HuH-7 (cell line): ENCODE measurements at places on chromosomes 7 and 10.

GRCh38 chr7:117459735-117460134 lies 20.1 kb upstream of the CFTR start:
- DNase-seq, result no peak

- DNase-seq, result no peak
Measured at GRCh38 chr10:19195698-19196097, 147.1 kb downstream of the MALRD1 start.

DNA sequence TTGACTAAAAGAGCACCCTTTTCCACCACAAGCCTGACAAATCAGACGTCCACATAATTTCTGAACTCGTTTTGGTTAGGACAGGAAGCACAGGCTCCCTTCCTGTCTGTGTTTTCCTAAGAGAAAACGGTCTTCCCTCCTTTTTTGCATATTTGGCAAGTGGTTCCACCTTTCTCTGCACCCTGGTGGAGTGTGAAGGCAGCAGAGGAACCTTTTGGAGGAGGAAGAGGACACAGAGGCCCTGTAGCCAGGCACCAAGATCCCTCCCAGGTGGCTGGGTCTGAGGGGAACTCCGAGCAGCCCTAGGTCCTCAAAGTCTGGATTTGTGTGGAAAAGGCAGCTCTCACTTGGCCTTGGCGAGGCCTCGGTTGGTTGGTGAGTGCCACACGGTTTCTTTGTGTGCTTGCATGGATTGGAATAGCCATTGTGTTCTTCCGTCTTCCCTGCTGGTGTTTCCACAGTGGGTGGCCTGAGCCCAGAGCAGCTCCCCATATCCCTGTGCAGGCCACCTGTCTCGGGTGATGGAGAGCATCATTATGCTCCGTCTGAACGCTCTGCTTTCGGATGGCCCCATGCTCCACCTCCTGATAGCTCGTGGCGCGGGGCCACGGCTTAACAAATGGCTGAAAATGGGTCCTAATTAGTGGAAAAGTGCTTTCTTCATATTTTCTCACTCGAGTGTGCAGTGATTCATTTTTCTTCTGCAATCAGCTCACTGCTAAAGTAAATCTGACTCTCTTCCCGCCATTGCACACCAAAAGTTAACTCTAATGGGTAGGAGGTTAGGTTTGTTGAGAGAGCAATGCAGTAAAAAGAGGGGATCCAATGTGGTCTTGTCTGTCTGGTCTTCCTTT lies 4.2 kb downstream of the IKZF1 start:
- no peak for DNase-seq

- DNase-seq, result peak; percentile 30
Measured at GRCh38 chr10:134247-135131, 766 bp upstream of the ZMYND11 start.
